ENCODE measurements at places on chromosomes 1 and 21.

DNA sequence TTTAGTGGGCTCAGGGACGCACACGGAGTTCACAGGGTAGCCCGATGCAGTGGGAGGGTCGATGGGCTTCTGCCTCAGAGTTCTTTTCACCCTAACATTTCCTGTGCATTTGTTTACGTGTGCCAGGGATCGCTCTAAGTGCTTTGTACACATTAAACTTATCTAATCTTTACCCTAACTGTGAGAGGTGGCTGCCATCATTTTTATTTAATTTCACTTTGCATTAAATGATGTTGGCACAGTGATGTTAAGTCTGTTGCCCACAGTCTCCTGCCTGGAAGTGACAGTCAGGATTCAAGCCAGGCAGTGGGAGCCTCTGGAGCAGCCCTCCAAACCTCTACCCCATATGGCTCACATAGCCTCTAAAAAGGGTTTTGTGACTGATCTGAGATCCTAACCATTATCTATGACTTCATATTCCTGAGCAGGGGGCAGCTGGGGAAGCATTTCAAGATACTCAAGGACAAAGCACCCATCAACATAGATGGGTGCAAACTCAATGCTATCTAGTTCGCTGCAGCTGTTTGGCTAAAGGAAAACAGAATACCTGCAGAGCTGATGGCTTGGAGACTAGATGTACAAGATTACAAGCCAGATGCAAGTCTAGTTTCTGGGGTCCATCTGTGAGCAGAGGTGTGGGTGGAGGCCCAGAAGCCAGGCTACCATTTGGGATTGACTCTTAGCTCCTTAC is 303.8 kb downstream of the DISC1 start:
- DNase-seq = no peak

DNA sequence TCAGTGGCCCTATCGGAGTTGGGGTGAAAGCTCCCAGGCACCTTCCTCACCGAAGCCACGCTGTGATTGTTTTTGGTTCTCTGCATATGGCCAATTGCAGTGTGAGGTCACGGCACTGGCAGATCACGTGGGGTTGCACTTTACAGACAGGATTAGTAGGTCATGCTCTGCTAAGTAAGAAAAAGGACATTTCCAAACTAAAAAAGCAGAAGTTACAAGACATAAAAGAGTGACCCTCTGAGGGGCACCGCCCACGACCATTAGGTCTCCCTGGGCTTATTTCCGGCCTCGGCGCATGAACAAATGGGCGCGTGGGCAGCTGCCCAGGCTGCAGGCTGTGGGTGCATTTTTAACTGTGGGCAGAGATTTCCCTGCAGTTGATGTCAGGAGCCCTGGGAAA is 2.0 kb downstream of the CAPN9 start:
- DNase-seq = no peak

DNA sequence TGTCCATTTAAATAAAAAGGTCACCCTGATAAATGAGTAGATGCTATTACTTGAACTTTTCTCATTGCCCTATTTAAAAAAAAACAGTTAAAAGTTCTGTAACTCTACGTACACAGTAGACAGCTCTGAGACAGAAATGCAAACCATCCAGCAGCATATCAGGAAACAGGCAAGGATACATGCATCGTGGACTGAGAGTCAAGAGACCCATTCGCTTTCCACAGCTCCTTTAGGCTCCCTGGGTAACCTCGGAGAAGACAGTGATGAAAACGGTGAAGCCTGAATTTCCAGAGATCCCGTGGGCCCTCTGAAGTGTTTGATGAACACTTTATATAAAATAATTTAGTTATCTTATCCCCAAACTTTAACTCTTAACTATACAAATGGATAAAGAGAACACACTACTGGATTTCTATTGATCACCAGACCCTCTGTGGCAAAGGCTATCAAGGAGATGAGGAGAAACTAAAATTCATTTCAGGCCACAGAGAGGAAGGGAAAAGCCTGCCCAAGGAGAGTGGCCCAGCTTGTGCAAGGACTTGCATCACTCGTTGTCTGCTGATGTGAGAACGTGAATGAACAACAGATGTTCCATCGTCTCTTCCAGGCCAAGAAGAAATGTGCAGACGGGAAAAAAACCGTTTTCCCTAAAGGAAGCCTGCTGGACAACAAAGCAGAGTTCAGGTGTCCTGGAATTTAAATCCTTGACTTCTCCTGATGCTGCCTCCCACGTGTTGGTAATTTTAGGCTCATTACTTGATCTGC is 131.0 kb downstream of the TGFBR3 start:
- peak; percentile 75 for DNase-seq

GRCh38 chr1:188140958-188141357 is 1312.2 kb downstream of the PLA2G4A start:
- no peak for DNase-seq

- DNase-seq = no peak
Observed at GRCh38 chr1:94633051-94633450, 91.5 kb upstream of the F3 start.

Data from right cardiac atrium (tissue), 5 donors.